ENCODE measurements at places on chromosomes 11 and 22.

DNA sequence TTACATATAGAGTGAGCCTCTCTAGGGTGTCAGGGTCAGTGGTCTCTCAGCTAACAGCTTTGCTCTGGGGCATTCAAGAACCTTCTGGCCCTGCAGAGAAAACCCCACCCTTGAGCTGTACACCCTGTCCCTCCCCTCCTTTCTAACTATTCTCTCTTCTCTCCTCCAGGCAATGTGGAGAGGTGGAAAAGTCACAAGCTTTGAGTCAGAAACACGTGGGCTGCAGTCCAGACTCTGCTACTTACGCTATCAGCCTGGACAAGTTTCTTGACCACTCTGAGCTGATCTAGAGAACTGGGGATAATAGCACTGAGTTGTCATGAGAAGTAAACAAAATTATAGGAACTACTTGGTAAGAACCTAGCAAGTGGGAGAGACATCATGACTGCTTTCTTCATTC, 10.7 kb upstream of the FAM83F start:
- H3K36me3 ChIP-seq: no peaks in the 10 kb centered on the region
- no peak overlapping the region for H3K4me3 ChIP-seq
- no peaks in the 10 kb centered on the region for H3K27me3 ChIP-seq

GRCh38 chr11:91997226-91997625, 227.4 kb upstream of the FAT3 start:
- no peaks in the 10 kb centered on the region for H3K36me3 ChIP-seq
- H3K27ac ChIP-seq: no peak overlapping the region
- H3K4me1 ChIP-seq: no peaks in the 10 kb centered on the region
- no peaks in the 10 kb centered on the region for H3K27me3 ChIP-seq
- no peak for DNase-seq

GRCh38 chr11:62601122-62601371, 618 bp downstream of the MTA2 start:
- peak overlapping the region; percentile 98 for H3K27ac ChIP-seq
- H3K27me3 ChIP-seq: no peaks in the 10 kb centered on the region
- peak overlapping the region; percentile 70 for H3K4me3 ChIP-seq
- H3K36me3 ChIP-seq: peaks cover 23% of the 10 kb centered on the region
- no peak for DNase-seq

- H3K4me1 ChIP-seq: no peaks in the 10 kb centered on the region
- no peak overlapping the region for H3K4me3 ChIP-seq
- no peak overlapping the region for H3K27ac ChIP-seq
- H3K27me3 ChIP-seq: peaks cover 5% of the 10 kb centered on the region
These were observed 12.0 kb upstream of the UBQLNL start for GRCh38 chr11:5528495-5528894.

- no peaks in the 10 kb centered on the region for H3K36me3 ChIP-seq
- H3K27ac ChIP-seq: no peak overlapping the region
- H3K4me1 ChIP-seq: no peaks in the 10 kb centered on the region
- peaks cover 5% of the 10 kb centered on the region for H3K27me3 ChIP-seq
- DNase-seq: no peak
These were observed 7.2 kb downstream of the TMEM86A start for GRCh38 chr11:18705651-18706281.

- no peaks in the 10 kb centered on the region for H3K4me1 ChIP-seq
These were observed 15.4 kb downstream of the TENM4 start for GRCh38 chr11:79425463-79425862.

- no peak overlapping the region for H3K4me3 ChIP-seq
- no peaks in the 10 kb centered on the region for H3K27me3 ChIP-seq
- no peak for DNase-seq
- no peaks in the 10 kb centered on the region for H3K4me1 ChIP-seq
These were observed 16.0 kb upstream of the ADORA2A start for GRCh38 chr22:24411256-24412004.

DNA sequence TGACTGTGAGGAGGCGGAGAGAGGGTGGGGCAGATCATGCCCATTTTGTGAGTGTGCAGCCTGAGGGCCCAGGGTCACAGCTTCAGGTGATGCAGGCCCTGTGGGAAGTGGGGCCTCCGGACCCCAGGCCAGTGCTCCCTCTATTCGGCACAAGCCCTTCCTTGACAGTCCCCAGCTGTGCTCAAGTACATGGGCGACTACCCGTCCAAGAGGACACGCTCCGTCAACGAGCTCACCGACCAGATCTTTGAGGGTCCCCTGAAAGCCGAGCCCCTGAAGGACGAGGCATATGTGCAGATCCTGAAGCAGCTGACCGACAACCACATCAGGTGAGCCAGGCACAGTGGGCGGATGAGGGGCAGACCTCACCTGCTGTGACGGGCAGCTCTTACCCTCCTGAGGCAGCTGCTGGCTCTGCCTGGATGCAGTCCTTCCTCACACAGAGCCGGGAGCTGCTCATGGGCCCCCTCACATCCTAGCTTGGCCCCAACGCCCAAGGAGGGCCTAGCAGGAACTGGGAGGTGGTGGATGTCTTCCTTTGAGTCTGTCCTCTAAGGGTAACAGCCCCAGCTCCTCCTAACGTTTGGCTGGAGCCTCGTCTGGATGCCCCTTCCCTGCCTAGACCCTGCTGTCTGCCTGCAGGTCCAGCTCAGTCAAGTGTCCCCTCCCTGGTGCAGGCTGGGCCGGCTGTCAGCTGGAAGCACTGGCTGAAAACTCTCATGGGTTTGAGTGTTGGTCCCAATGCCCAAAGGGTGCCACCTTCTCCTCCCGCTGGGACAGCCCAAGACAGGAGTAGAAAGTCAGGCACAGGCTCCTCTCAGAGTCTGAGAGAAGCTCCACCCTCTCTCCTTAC, 76.1 kb downstream of the MYO7A start:
- H3K36me3 ChIP-seq: no peaks in the 10 kb centered on the region
- no peak for DNase-seq
- no peak overlapping the region for H3K4me3 ChIP-seq
- no peaks in the 10 kb centered on the region for H3K4me1 ChIP-seq
- H3K27me3 ChIP-seq: no peaks in the 10 kb centered on the region
- H3K27ac ChIP-seq: no peak overlapping the region

GRCh38 chr11:42171046-42171445, 711.6 kb upstream of the LRRC4C start:
- no peak overlapping the region for H3K27ac ChIP-seq
- no peak overlapping the region for H3K4me3 ChIP-seq
- H3K36me3 ChIP-seq: no peaks in the 10 kb centered on the region
- H3K27me3 ChIP-seq: no peaks in the 10 kb centered on the region

DNA sequence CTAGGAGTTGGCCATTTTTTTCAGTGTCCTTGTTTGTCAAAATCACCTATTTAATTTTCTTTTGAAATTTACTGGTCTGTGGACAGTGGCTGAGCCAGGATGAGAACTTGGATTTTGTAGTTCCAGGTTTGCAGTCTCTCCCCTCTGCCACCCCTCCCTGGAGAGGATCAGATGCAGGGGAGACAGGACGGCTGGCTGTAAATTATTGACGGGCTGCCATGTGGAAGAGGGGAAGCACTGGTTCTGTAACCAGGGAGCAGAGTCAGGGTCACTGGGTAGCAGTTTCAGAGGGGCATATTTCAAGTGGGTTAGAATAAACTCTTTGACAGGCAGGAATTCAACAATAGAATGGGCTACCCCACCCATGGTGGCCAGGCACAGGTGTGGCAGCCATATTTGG, 20.6 kb upstream of the YWHAH start:
- no peak overlapping the region for H3K27ac ChIP-seq
- H3K36me3 ChIP-seq: no peaks in the 10 kb centered on the region
- H3K4me3 ChIP-seq: no peak overlapping the region
- DNase-seq: no peak
- no peaks in the 10 kb centered on the region for H3K4me1 ChIP-seq
- H3K27me3 ChIP-seq: no peaks in the 10 kb centered on the region

DNA sequence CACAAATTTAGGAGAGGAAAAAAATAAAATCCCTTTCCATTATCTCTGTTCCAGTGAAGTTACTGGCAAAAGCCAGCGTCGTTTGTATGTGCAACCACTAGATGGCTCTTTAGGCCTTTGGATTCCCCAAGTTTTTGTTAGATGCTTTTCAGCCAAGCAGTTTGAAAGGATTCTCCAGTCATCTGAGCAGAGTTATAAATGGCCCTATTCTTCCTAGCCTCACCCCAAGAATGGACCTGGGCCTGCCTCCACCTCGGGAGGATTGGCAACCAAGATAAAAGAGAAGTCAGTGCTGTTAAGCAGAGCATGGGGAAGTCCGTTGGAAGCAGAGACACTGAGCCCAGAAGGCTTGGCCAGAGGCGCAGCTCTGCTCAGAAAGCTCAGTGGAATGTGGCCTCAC, 15.4 kb downstream of the FAM181B start:
- peaks cover 7% of the 10 kb centered on the region for H3K27me3 ChIP-seq
- no peaks in the 10 kb centered on the region for H3K4me1 ChIP-seq
- H3K27ac ChIP-seq: no peak overlapping the region

DNA sequence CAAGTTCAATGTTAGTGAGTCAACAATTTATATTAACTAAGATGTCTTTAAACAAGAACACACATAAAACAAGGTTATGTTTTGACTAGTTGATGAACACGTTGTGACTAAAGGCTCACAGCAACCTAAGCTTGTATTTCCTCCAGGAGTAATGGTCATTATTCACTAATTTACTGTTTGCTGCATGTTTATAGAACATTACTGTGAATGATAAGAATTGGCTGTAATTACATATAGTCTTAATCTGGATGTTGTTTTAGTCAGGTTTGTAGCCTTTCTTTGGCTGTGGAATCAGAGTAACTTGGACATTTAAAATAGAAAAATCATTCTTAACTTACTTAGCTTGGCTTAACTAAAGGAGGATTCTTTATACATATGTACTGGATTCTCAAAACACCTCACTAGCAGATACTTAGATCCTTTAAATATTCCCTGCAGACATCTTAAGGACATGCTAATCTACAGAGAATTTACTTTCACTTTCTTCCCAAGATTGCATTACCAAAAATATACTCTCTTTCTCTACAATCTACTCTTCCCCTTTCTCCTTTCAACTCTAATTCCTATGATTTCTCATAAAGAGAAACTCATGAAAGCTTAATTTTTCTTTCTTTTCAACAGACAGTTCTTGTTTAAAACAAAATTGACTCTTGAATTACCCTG, 319.7 kb upstream of the CTSC start:
- H3K4me3 ChIP-seq: no peak overlapping the region
- no peaks in the 10 kb centered on the region for H3K27me3 ChIP-seq
- H3K27ac ChIP-seq: no peak overlapping the region
- no peaks in the 10 kb centered on the region for H3K36me3 ChIP-seq
- no peak for DNase-seq
- no peaks in the 10 kb centered on the region for H3K4me1 ChIP-seq

DNA sequence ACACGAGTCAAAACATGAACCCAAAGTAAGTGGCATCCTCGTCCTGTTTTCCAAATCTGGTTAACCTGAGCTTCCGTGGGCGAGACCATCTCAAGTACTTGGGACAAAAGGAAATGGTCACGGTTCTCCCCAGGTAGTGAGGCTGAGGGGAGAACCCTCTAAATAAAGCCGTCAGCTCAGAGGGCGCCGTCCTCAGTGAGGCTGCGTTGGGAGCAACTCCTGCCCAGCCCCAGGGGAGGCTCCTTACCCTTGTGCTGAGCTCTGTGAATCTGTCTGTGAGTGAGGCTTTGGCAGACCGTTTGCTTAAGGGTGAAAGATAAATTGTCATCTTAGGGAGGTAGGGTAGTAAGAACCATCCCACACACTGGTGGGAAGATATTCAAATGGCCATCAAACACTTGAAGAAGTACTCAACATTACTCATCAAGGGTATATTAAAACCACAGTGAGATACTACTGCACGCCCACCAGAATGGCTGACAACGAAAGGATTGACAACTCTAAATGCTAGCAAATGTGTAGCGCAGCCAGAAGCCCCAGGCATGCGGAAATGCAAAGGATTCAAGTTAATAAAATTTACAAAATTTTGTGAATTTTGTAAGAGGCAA, 321.0 kb downstream of the TBC1D22A start:
- H3K4me3 ChIP-seq: no peak overlapping the region
- H3K4me1 ChIP-seq: no peaks in the 10 kb centered on the region
- DNase-seq: no peak
- H3K27ac ChIP-seq: no peak overlapping the region

- no peaks in the 10 kb centered on the region for H3K4me1 ChIP-seq
- no peaks in the 10 kb centered on the region for H3K36me3 ChIP-seq
- H3K4me3 ChIP-seq: peak overlapping the region; percentile 47
- H3K27ac ChIP-seq: no peak overlapping the region
- H3K27me3 ChIP-seq: no peaks in the 10 kb centered on the region
These were observed 2.3 kb downstream of the SHANK3 start for GRCh38 chr22:50674606-50675552.

DNA sequence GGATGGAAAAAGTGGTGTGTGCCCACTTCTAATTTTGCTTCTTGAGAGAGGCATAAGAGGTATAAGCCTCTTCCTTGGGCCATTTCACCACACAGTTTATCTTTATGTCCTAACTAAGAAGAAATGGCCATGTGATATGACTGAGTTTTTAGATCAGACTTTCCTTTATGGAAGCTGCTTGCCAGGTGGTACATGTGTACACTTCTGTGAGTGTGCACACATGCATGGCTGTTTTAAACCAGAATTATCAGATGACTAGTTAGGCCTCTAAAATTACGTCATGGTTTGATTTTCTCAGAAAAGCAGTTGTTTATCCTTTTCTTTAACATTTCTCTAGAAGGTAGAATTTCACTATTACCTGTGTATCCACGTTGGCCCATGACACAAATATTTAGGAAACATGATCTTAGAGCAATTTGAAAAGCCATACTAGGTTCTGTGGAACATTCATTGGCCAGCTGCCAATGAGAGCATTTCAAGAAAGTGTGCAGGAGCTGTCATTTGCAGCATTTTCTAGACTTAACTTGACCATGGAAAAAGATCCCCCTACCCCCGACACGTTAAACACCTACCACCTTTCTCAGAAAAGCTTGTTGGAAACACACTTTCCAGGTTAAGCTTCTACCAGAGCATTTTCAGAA, 109.2 kb upstream of the GAL start:
- H3K36me3 ChIP-seq: peaks cover 57% of the 10 kb centered on the region
- DNase-seq: no peak
- no peaks in the 10 kb centered on the region for H3K4me1 ChIP-seq
- H3K27ac ChIP-seq: no peak overlapping the region
- H3K27me3 ChIP-seq: no peaks in the 10 kb centered on the region

DNA sequence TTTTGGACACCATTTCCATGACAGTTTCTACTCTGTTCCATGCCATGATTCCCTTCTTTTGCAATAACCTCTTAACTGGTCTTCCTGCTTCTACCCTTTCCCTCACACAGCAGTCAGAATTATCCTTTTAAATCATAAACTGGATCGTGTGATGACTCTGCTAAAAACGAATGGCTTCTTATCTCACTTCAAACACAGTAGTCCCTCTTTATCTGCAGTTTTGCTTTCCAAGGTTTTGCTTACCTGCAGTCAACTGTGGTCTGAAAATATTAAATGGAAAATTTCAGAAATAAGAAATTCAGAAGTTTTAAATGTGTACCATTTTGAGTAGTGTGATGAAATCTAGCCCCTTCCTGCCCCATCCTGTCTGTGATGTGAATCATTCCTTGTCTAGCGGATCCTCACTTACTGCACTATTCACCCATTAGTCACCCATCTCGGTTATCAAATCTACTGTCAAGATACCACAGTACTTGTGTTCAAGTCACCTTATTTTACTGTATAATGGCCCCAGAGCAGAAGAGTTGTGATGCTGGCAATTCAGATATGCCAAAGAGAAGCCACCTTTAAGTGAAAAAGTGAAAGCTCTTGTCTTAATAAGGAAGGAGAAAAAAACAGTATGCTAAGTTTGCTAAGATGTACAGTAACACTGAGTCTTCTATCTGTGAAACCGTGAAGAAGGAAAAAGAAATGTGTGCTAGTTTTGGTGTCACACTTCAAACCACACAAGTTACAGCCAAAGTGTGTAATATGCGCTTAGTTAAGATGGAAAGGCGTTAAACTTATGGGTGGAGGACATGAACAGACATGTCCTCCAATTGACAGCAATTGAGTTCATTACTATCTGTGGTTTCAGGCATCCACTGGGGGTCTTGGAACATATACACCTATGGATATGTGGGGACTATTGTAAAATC, 283.0 kb downstream of the DDX10 start:
- H3K27me3 ChIP-seq: no peaks in the 10 kb centered on the region
- no peaks in the 10 kb centered on the region for H3K36me3 ChIP-seq
- H3K4me1 ChIP-seq: no peaks in the 10 kb centered on the region
- no peak overlapping the region for H3K4me3 ChIP-seq
